Stimulated activated CD4-positive, alpha-beta T cell treated with anti-CD3 and anti-CD28 coated beads, TNF-alpha, amount 100 ng/mL, for 24 hours (primary cell): ENCODE measurements at places on chromosomes 6 and 20.

- no peak for DNase-seq
Measured at GRCh38 chr20:17644451-17644850, 37.6 kb downstream of the RRBP1 start.

DNA sequence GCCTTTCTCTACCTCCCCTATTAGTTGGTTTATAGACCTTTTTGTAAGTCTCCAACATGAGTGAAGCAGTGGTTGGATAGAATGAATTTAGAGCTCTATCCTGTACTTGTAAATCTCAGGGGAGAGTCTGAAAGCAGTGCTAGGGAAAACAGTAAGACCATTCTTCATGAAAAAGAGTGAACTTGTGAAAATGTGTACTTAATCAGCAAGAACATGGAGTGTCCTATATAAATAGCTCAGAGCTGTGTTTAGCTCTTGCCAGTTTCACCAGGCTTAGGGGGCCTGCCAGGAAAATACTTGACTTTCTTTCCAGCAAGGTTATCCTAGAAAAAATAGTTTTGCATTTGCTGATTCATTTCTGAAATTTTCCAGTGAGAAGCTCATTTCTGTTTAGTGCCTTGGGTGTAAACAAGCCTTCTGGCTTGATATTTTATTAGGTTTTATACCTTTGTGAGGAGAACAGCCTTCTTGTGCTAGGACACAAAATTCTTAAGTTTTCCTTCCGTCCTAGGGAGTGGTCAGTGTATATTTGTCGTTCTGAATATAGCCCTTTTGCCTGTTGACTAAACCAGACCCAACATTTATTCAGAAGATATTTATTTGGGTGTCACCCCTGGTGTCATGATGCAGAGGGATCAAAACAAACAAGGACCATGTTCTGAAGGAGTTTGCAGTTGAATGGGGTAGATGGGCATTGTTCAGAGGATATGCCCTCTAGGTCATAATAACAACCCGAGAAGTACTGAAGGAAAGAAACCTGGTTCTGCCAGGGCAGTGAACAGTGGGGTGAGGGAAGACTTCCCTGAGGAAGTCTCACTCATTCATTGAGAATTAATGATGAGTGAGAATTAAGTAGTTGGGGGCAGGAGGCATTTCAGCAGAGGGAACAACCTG lies 7.6 kb downstream of the ARFGEF2 start:
- no peak for DNase-seq

GRCh38 chr6:19159089-19159488 lies 678.1 kb upstream of the ID4 start:
- no peak for DNase-seq

GRCh38 chr6:12152023-12152970 lies 137.9 kb upstream of the EDN1 start:
- DNase-seq = no peak

GRCh38 chr6:101824551-101825345 lies 431.2 kb downstream of the GRIK2 start:
- no peak for DNase-seq

DNA sequence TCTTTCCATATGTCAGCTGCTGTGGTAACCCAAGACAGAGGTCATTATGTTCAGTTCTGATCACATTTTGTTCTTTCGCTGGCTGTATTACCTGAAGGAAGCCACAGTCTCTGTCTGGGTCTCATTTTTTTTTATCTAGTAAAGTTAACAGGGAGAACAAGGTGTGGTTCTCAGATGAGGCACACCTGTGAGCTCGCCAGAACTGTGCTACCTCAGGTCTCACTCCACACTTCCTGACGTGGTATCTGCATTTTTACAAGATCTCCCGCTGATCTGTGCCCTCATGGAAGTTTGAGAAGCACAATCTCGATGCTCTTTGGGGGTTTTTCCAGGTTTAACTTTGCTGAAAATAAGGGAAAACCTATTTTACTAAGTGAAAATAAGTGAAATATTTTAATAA lies 169.5 kb upstream of the CENPW start:
- no peak for DNase-seq

GRCh38 chr6:53382421-53382820 lies 33.7 kb upstream of the ELOVL5 start:
- DNase-seq = no peak

DNA sequence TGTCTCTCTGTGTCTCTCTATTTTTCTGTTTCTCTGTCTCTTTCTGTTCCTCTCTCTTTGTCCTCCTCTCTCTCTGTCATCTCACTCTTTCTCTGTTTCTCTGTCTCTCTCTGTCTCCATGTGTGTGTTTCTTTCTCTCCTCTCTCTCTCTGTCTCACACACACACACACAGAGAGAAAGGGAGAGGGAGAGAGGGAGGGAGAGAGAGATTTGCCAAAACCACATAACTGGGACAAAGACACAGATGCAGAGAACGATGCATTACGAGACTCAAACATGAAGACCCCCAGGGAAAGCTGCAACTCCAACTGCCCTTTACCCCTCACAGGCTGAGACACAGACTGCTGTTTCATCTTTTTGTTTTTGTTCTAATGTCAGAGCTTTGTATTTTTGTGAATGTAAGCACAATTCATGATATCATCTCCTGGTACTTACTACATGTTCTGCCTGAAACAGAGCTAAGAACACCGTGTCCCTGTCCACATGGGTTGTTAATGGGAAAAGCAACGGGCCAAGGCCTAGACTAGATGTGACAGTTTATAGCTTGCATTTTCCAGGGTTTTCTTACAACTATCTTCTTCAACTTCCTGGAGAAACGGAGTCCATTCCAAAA lies 177.1 kb upstream of the ARID1B start:
- no peak for DNase-seq

DNA sequence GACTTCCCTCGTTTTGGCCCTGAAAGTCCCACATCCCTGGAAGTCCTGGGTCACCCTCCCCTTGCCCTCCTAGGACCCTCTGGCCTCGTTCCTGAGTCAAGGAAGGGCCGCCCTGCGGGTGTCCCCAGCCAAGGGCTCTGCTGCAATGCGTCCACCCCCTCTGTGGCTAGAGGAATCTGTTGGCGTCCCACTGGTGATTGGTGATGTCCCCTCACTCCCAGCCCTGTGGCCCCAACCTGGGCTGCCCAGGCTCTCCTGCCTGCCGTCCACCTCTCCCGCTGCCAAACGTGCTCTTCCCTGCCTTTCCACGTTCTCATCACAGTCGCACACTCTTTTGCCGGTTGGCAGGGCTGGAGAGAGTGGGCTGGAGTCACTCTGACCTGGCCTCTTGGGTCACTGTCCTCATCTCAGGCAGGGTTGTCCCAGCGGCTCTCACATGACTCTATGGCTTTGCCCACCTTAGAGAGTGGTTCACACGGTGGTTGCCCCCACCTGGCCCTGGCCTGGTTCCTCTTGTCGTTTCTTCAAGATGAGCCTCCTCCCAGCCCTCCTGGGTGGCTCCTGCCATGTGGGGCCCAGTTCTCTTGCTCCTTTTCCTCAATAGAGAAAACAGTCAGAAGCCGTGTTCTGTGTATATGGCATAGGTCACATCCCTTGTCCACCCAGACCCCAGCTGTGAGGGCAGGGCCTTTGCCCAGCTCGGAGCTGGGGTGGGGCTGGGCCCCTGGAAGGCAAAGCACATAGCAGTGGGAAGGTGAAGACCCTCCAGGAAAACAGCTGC lies 100.9 kb downstream of the TMEM242 start:
- DNase-seq = no peak

GRCh38 chr20:38523697-38524096 lies 51.1 kb downstream of the RALGAPB start:
- no peak for DNase-seq

- DNase-seq = no peak
Measured at GRCh38 chr6:5979650-5980420, 26.9 kb downstream of the NRN1 start.

- DNase-seq = no peak
Measured at GRCh38 chr6:80921861-80922460, 815.5 kb downstream of the BCKDHB start.

DNA sequence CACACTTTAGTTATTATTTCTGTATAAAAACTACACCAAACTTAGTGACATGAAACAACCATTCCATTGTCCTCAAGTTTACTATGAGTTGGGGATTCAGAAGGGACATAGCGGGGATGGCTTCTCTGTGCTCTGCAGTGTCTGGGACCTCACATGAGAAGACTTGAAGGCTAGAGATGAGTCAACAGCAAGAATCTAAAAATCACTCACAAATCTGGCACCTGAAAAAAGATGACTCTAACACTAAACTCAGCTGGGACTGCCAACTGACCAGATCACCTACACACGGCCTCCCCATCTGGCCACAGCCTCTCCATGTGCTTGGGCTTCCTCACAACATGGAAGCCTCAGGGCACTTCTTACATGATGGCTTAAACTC lies 63.0 kb upstream of the EYA2 start:
- no peak for DNase-seq

DNA sequence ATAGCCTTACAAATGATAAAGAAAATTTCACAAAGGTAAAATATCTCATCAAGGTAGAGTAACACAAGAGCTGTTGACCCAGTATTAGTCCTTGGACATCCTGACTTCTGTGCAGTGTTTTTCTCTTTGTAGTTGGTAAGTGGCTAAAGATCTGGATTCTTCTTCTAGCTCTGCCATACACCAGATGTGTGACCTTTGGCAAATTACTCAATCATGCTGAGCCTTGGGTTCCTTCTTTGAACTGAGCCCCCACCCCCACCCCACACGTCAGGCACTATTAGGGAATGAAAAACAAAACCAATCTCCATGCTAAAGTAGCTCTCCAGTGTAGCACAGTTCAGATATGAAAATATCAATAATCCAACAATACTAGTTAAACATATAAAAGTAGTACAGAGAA lies 15.1 kb upstream of the TRIM39 start:
- DNase-seq = no peak

DNA sequence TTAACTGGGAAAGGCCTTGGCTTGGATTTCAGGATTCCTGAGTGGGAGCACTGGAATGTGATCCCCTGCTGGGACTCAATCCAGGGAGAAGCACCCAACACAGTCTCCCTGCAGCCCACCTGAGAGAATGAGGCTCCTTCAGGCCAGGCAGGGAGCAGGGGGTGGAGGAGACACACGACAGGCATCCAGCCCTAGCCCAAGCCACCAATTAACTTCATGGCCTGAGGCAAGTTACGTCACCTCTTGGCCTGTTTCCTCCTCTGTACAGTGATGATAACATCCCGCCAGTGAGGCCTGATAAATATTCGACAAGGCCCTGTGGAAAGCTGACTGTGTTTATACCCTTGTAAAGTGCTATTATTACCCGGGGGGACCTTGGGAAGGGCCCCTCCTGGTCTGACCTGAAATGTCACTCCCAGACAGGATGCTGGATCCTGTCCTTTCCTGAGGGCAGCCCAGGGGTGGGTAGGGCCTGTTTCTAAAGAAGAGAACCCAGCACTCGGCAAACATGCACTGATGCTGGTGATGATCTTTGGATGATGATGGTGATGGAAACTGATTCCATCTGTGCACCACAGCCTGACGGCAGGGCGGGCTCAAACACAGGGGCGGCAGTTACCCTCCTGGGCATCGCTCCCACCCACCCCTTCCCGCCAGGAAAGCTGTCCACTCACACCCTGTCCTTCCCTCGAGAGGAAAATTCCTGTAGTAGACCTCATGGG lies 12.4 kb downstream of the FRS3 start:
- no peak for DNase-seq

GRCh38 chr6:141326426-141326825 lies 806.3 kb upstream of the GJE1 start:
- peak; percentile 63 for DNase-seq

- DNase-seq = no peak
Measured at GRCh38 chr6:35451354-35452182, 570 bp upstream of the FANCE start.

DNA sequence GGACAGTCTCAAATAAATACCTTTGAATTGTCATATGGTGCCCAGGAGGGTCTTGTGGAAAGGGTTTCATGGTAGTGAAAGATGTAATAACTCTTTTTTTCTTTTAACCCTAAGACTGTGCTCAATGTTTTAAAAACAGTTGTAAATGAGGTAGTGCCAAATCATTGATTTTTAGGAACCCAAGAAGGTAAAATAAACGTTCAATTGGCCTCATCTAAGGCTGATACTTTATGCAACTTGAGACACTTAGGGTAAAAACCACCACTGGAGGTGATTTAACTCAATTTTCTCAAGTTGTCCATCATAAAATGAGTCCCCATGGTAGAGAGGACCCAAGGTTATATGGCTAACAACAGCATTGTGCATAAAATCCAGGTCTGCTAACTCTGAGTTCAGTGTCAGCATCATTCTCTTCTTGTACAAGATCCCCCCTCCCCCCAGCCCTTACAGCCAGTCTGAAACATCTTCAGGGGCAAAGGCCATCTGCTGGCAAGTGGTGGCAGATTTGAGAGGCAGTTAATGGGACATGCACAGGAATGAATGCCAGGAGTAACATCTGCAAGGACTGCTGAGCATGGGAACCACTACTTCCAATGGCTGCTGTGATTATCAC lies 244.4 kb downstream of the GMPR start:
- no peak for DNase-seq

DNA sequence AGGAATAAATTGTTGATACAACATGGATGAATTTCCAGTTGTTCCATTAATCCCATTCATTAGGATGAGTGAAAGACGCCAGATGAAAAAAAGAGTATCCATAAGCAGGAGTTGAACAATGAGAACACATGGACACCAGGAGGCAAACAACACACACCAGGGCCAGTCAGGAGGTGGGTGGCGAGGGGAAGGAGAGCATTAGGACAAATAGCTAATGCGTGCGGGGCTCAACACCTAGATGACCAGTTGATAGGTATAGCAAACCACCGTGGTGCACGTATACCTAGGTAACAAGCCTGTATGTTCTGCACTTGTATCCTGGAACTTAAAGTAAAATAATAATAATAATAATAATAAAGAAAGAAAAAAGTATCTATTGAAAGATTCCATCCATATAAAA lies 11.1 kb downstream of the PCED1A start:
- DNase-seq = no peak

GRCh38 chr6:140731741-140732140 lies 1357.3 kb upstream of the CITED2 start:
- no peak for DNase-seq
